M059J (cell line): ENCODE measurements at places on chromosomes 1 and 21. TPM values are rescaled to one million over a fixed set of nuclear protein-coding genes. Genes with fewer than 3 reads are reported as not detected.

VCAM1 gene
- 2.8 and 5.0 TPM in 2 replicates for total RNA-seq

FGR gene
- total RNA-seq, result 0.17 TPM in 1 of 2 replicates, not detected in the other

ZCCHC17 gene
- 65.7 and 75.2 TPM in 2 replicates for total RNA-seq

ADCY10 gene
- total RNA-seq, result 0.15 TPM in 1 of 2 replicates, not detected in the other

SLC16A4 gene
- 30.0 and 47.6 TPM in 2 replicates for total RNA-seq

TYW3 gene
- 11.3 and 17.1 TPM in 2 replicates for total RNA-seq

LIN9 gene
- total RNA-seq, result 10.2 and 16.1 TPM in 2 replicates

GRCh38 chr1:116737855-116738321 is 16.3 kb upstream of the CD2 start:
- no peak for DNase-seq

- DNase-seq, result peak; percentile 33
Measured at GRCh38 chr1:223363057-223363855, 720 bp downstream of the SUSD4 start.

GRCh38 chr1:95223110-95223509 is 10.9 kb upstream of the RWDD3 start:
- peak; percentile 24 for DNase-seq

DNA sequence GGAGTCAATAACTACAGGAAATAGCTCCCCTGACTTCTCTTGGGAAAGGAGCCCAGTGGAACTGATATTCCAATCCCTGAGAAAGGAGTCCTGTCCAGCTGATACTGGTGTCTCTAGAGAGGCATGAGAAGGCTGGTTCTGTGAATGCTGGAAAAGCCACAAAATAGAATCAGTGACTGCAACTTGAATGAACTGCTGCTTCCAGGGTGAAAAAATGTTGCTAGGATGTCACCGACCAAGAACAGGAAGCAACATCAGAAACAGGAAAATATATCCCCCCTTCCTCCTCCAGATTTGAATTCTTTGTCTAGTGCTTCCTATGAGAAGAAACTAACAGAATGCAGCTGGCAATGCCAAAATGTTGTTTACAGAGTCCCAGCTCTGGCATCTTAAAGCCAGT is 269.3 kb upstream of the LYPLAL1 start:
- no peak for DNase-seq
